ENCODE measurements at places on chromosomes 2 and 18.
A peak's percentile ranks its signal among the peaks of the same experiment; 100 is the strongest.

DNA sequence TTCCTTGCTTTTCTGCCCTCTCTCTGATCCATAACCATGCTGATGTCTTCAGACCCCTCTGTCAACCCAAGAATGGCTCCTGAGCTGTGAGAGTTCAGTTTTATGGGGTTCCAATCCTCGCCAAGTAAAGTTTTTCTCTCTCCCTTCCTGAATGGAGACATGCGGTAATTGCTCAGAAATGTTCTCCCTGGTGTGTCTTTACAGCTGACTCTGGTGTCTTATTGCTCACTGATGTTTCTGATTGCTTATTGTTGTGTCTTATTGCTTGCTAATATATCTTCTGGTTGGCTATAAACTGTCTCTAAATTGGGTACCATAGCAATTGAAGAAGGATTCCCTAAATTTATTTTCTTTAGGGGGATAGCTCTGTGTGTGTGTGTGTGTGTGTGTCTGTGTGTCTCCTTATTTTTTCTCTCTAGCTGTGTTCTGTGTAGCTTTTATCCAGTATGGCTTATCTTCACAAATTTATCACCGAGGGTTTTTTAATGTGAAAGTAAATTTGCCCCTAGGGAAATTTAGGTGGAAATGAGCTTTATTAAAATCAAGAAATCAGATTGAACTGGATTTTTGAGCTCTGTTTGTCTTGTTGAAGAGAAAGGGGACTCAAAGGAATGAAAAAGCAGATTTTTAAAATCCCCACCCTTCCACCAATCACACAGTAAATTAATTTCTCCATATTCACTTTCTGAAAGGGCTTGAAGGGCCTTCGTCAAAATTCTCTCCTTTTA lies 19.5 kb downstream of the MGAT5 start:
- no peak for DNase-seq
- H3K4me3 ChIP-seq = no peak overlapping the region
- H3K27ac ChIP-seq = no peak overlapping the region
- H3K4me1 ChIP-seq = peaks cover 7% of the 10 kb centered on the region
- H3K27me3 ChIP-seq = no peaks in the 10 kb centered on the region

DNA sequence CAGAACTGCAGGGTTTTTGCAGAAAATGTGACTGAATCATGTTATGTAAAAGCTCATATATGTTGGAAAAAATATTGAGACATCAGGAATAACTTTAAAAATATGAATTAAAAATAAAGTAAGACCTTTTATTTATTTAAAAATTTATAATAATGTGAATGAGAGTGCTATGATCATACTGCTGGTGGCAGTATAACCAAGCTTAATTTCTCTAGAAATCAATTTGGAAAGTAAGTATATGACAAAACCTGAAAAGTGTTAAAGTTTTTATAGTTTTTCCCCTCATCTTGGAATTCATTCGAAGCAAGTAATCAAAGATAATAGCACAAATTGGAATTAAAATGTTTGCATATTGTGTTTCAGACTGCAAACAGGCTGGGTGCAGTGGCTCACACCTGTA lies 7.5 kb downstream of the SLC39A10 start:
- H3K27me3 ChIP-seq = no peaks in the 10 kb centered on the region
- H3K4me1 ChIP-seq = peaks cover 20% of the 10 kb centered on the region
- H3K27ac ChIP-seq = peak overlapping the region; percentile 42
- no peak for DNase-seq
- H3K36me3 ChIP-seq = no peaks in the 10 kb centered on the region

- DNase-seq = no peak
- no peaks in the 10 kb centered on the region for H3K4me1 ChIP-seq
- H3K4me3 ChIP-seq = no peak overlapping the region
- H3K36me3 ChIP-seq = no peaks in the 10 kb centered on the region
- no peak overlapping the region for H3K27ac ChIP-seq
- no peaks in the 10 kb centered on the region for H3K27me3 ChIP-seq
Observed at GRCh38 chr2:177753682-177754491, 318.7 kb downstream of the PDE11A start.

- H3K36me3 ChIP-seq = no peaks in the 10 kb centered on the region
- no peak overlapping the region for H3K4me3 ChIP-seq
- H3K4me1 ChIP-seq = no peaks in the 10 kb centered on the region
- no peak for DNase-seq
Observed at GRCh38 chr18:44856157-44856556, 175.5 kb downstream of the SETBP1 start.

- H3K36me3 ChIP-seq = no peaks in the 10 kb centered on the region
- H3K27ac ChIP-seq = no peak overlapping the region
- no peaks in the 10 kb centered on the region for H3K27me3 ChIP-seq
- H3K4me3 ChIP-seq = no peak overlapping the region
- no peak for DNase-seq
- H3K4me1 ChIP-seq = no peaks in the 10 kb centered on the region
Observed at GRCh38 chr2:234863043-234863934, 88.5 kb upstream of the SH3BP4 start.

- H3K27me3 ChIP-seq = no peaks in the 10 kb centered on the region
- H3K4me3 ChIP-seq = no peak overlapping the region
- H3K4me1 ChIP-seq = no peaks in the 10 kb centered on the region
- no peak for DNase-seq
- H3K27ac ChIP-seq = no peak overlapping the region
Observed at GRCh38 chr2:179917272-179917671, 55.9 kb upstream of the ZNF385B start.

GRCh38 chr2:109555346-109555900 lies 58.3 kb downstream of the SEPTIN10 start:
- H3K27me3 ChIP-seq = no peaks in the 10 kb centered on the region
- H3K4me3 ChIP-seq = no peak overlapping the region
- no peaks in the 10 kb centered on the region for H3K36me3 ChIP-seq
- no peaks in the 10 kb centered on the region for H3K4me1 ChIP-seq
- H3K27ac ChIP-seq = no peak overlapping the region
- DNase-seq = no peak

DNA sequence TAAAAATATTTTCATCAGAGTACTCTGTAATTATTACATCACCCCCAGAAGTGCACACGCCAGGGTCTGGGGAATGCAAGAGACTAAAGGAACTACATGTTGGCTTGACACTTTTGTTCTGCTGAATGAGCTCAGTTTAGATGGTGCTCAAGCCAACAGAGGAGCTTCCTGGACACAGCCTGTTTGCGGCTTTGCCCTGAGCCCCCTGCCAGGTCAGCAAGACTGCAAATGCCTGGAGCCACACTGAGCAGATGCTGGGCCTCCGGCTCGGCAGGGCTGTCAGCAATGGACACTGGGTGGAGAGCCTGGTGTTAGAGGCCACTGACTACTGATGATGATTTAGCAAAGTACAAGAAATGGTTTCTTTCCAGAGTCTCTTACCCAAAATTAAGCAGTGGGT lies 31.9 kb downstream of the PTPN18 start:
- H3K4me1 ChIP-seq = peaks cover 8% of the 10 kb centered on the region
- DNase-seq = no peak

DNA sequence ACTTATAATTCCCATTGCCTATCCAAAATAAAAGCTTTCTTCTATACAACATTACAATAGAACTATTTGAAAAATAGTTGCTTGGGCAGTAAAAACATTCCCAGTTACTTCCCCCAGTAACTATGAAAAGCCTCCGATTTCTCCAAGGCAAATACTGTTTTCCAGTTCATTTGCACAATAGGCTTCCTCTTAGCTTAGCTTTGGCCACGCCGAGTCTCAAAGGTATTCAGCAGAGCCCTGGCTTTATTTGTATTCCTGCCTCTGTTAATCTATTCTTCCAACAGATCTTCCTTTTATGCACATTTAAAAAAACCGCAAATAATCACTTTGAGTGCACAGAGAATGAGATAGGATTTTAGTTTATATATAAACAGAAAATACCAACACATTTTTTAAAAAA lies 836.8 kb upstream of the VRK2 start:
- H3K4me3 ChIP-seq = no peak overlapping the region
- H3K4me1 ChIP-seq = no peaks in the 10 kb centered on the region
- H3K36me3 ChIP-seq = no peaks in the 10 kb centered on the region
- no peaks in the 10 kb centered on the region for H3K27me3 ChIP-seq
- no peak overlapping the region for H3K27ac ChIP-seq

DNA sequence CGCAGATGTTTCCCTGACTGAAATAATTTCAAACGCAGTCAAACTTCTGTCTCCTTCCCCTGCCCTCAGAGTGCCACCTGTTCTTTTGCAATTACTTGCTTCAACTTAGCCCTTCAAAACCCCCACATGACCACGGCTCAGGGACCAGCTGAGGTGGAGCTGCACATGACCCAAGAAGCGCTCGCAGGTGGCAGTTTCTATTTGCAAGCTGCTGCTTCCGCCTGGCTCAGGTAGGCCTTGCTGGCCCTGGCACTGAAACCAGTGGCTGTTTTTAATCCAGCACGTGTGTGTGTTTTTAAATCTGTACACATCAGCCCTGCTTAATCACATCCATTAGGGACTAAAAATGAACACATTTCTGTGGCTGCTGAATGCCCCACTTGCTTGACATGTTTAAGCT lies 95.3 kb downstream of the CCDC93 start:
- no peaks in the 10 kb centered on the region for H3K4me1 ChIP-seq
- H3K36me3 ChIP-seq = peaks cover 69% of the 10 kb centered on the region
- H3K27ac ChIP-seq = no peak overlapping the region
- no peak for DNase-seq
- no peaks in the 10 kb centered on the region for H3K27me3 ChIP-seq

GRCh38 chr18:31061945-31062344 lies 19.4 kb upstream of the DSC3 start:
- no peaks in the 10 kb centered on the region for H3K4me1 ChIP-seq
- no peak overlapping the region for H3K4me3 ChIP-seq
- no peaks in the 10 kb centered on the region for H3K36me3 ChIP-seq
- no peaks in the 10 kb centered on the region for H3K27me3 ChIP-seq

GRCh38 chr2:192500550-192501200 lies 305.9 kb upstream of the TMEFF2 start:
- no peak for DNase-seq
- H3K27me3 ChIP-seq = no peaks in the 10 kb centered on the region
- H3K4me3 ChIP-seq = no peak overlapping the region
- H3K4me1 ChIP-seq = no peaks in the 10 kb centered on the region

GRCh38 chr2:62309465-62310091 lies 113.7 kb downstream of the B3GNT2 start:
- DNase-seq = no peak
- H3K4me3 ChIP-seq = peak overlapping the region; percentile 8
- H3K36me3 ChIP-seq = no peaks in the 10 kb centered on the region
- H3K27me3 ChIP-seq = no peaks in the 10 kb centered on the region

DNA sequence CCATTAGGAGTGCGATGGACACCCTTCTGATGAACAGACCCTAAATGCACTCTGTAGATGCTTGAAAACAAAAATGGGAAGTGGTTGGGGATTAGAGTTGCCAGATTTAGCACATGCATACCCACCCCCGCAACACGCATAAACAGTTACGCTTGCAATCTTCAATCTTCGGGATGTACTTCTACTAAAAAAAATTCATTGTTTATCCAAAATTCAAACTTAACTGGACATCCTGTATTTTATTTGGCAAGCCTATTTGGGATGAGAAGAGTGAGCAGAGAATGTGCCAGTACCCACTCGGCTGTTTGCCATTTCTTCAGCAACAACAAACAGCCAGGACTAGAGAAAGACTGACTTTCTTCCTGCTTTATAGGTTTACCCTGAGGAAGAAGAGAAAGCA lies 18.4 kb downstream of the KIAA2012 start:
- no peaks in the 10 kb centered on the region for H3K36me3 ChIP-seq
- no peak overlapping the region for H3K4me3 ChIP-seq
- DNase-seq = no peak
- no peaks in the 10 kb centered on the region for H3K27me3 ChIP-seq

GRCh38 chr2:133525613-133526529 lies 42.4 kb downstream of the NCKAP5 start:
- no peak overlapping the region for H3K4me3 ChIP-seq
- no peak overlapping the region for H3K27ac ChIP-seq
- no peaks in the 10 kb centered on the region for H3K27me3 ChIP-seq
- no peak for DNase-seq
- H3K4me1 ChIP-seq = no peaks in the 10 kb centered on the region
- H3K36me3 ChIP-seq = no peaks in the 10 kb centered on the region

DNA sequence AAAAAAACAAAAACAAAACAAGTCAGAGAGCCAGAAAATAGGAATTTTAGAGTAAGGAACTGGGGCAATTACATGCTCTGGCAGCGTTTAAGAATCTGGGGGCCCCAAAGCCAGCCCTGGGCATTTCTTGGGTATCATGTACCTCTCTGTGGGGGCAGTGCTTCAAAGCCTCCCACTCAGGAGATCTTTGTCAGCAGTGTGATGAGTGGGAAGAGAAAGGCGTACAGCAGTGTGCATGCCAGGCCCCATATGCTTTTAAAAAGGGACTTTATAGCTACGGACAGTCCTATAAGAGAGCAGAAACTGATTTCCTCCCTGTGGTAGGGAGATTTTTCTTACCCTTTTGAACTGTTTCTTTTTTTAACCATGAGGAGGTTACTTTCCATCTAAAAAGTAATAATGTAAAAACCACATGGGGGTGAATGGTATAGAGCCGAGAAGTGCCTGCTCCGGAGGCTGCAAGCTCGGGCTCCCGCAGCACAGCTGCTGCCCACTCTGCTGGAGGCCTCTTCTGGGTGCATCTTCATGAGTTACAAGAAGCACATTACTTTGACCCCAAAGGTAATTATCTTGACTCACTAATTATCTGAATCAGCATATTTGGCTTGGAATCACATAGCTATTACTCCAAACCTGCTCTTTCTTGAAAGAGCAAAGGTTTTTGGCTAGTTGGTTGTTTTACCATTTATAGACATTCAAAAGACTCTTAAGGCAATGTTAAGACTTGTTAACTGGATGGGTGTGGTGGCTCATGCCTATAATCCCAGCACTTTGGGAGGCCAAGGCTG lies 46.4 kb downstream of the PROC start:
- H3K36me3 ChIP-seq = peaks cover 9% of the 10 kb centered on the region
- H3K27ac ChIP-seq = no peak overlapping the region
- no peaks in the 10 kb centered on the region for H3K4me1 ChIP-seq

- H3K4me3 ChIP-seq = no peak overlapping the region
- peak; percentile 60 for DNase-seq
- no peaks in the 10 kb centered on the region for H3K36me3 ChIP-seq
- no peak overlapping the region for H3K27ac ChIP-seq
- H3K4me1 ChIP-seq = peaks cover 13% of the 10 kb centered on the region
Observed at GRCh38 chr2:68837164-68837860, 33.9 kb downstream of the BMP10 start.

DNA sequence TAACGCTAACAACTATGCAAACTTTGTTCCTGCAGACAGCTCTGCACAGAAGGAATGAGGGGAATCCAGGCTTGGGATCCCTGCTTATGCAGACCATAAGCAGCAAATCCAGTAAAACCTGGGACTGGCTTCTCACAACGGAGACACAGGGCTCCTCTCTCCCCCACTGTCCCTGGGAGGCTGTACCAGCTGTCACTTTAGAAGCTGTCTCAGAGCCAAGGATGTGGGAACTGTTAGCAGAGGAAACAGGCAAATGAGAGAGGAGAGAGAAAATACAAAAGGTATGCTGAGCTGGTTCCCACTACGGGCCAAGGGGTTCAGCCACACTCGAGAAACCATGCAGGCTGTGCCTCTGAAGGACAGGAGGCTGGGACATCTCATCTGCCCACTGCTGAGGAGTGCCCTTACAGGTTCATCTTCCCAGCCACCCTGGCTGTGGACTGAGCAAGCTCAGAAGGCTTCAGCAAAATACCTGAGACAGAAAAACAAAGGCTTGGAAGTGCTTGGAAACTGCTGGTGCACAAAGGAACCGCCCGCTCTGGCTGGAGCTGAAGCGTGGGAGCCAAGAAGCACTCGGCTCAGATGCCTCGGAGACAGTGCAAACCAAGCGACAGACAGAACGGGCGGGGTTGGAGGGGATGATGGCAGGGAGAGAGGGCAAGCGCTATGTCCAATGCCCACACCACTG lies 72.5 kb downstream of the FAM210A start:
- no peaks in the 10 kb centered on the region for H3K27me3 ChIP-seq
- H3K4me3 ChIP-seq = no peak overlapping the region
- no peak overlapping the region for H3K27ac ChIP-seq
- H3K36me3 ChIP-seq = no peaks in the 10 kb centered on the region

Measured in naive thymus-derived CD4-positive, alpha-beta T cell (primary cell).